ENCODE measurements at places on chromosomes 2 and 18.
A peak's percentile ranks its signal among the peaks of the same experiment; 100 is the strongest.

- DNase-seq = peak; percentile 27
Measured at GRCh38 chr2:58131191-58132011, 84.8 kb downstream of the VRK2 start.

DNA sequence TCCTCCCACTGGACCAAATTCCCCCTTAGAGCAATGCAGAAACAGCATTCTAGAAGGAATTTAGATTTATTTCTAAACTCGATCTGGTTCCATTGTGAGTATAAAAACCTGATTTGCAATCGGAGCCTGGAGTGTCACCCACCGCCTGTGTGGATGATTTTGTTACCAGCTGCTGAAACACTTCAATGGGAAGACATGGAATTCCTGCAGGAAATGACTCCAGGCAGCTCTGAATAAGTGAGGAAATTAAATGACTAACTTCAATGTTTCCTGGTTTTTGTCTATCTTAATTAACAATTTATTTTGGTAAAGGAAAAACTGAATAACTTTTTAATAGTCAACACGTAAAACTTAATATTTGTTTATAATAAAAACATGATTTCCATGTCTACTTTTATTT, 19.3 kb downstream of the CTAGE1 start:
- no peak for DNase-seq

DNA sequence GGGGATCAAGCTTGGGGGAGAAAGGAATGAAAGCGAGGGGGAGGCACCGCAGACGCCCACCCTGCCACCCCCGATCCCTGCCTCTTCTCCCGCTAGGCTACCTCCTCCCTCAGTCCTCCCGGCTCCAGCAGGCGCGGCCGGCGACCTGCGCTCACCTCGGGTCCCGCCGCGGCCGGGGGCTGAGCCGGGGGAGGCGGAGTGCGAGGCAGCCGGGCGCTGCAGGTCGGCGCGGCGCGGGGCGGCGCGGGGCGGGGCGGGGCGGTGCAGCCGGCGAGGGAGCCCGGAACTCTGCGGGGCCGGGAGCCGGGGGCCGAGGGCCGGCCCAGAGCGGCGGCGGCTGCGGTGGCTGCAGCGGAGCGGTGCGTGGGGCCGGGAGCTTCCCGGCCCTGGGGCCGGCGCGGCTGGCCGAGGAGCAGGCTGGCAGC, 477 bp downstream of the ACVR1 start:
- DNase-seq = no peak

GRCh38 chr2:73638429-73638828, 3.8 kb downstream of the NAT8 start:
- no peak for DNase-seq

DNA sequence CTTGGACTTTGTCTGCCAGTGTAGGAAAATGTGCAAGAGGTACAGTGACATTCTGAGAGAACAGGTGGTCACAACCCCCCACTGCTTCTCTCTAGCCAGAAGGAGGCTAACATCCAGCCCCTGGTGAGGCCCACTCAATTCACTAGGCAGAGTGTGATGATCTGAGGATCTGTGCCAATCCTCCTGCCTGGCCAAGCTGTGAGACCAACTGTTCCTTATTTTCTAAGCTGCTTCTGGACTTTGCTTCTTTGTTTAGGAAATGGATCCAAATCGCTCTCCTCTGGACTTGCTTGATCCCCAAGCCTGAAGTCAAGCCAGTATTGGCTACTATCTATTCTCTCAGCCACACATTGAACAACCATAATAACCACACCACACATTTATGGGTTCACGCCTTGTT, 202.8 kb downstream of the PIK3C3 start:
- DNase-seq = no peak

DNA sequence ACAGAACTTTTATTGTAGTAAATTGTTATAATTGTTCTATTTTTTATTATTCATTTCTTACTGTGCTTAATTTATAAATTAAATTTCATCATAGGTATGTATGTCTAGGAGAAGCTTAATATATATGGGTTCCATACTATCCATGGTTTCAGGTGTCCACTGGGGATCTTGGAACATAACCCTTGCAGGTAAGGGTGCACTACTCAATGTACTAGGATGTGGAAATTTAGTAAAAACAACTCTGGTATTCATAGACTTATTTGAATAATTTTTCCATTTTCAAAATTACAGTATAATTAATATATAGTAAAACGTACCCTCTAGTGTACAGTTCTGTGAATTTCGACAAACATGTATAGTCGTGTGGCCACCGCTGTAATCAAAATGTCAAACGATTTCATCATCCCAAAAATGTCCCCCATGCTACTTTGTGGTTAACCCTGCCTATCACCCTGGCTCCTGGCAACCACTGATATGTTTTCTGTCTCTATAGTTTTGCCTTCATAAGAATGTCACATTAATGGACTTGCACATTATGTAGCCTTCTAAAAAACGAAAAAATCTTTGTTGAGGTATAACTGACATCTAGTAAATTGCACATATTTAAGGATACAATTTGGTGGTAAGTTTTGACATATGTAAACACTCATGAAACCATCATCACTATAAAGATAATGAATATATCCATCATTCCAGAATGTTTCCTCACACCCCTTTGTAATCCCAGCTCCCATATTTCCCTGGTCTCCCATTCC, 45.7 kb downstream of the ARL5A start:
- no peak for DNase-seq

- no peak for DNase-seq
Measured at GRCh38 chr2:3266925-3267867, 110.4 kb downstream of the EIPR1 start.

DNA sequence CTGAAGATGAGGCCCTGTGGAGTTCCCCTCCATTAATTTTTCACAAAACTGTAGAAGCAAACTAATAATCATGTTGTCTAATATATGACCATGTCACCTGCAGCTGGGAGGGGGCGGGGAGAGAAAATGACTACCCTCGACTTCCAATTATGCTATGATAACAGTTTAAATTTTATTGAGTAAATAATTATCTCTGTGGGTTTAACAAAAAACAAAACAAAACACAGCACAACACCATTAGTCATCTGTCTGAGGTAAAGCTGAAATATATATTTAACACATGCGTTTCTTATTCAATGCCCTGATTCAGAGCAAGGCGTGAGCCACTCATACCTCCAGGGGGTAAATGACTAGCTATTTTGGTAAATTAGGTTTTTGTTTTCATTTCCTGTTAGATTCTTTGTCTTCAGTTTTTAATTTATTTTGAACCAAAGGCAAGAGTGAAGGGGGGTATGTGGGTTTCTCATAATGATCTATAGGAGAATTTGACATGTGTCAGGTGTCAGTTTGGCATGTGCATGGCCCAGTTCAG, 77.4 kb upstream of the ZCCHC2 start:
- DNase-seq = no peak

DNA sequence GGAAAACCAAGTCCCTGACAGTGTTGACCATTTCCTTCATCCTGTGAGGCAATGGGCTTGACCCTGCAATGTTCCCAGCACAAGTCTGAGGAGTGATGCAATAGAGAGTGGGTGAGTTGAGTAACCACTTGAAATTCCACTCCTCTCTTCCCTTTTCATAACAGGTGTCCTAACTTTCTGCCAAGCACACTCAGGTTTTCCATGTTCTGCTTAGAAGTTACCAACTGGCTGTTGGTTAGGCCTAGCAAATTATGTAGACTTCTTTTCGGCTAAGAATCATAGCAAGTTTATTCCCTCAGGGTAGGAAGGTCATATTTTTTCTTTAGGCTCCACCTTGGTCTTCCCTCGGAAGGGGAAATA, 11.5 kb downstream of the GNLY start:
- DNase-seq = no peak

DNA sequence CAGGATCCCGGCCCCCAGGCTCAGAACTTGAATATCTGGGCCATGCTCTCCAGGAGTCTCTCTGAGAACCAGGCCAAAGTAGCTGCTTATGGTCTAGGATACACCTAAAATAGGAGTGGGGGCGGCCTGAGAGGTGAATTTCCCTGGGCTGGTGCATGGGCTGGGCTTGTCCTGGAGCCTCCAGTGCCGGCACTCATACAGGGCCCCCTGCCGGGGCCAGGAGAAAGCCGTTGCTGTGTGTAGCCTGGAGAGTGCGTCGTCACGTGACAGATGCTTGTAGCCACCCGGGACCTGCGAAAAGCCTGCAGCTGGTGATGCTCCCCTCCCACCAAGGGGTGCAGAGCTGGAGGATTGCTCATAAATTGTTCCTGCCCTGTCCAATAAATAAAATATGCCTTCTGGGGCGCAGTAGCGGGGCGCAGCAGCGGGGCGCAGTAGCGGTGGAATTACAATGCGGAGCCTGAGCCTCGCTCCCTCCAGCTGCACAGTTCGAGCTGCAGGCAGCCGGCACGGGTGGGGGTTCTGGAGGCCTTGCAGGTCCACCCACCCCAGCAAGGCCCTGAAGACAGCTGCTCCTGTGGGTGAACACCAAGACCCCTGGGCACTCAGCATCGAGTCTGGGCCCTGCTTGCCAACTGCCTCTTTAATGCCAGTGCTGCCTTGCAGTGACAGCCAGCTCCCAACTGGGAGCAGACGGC, 289.9 kb downstream of the NDUFA10 start:
- peak; percentile 67 for DNase-seq

DNA sequence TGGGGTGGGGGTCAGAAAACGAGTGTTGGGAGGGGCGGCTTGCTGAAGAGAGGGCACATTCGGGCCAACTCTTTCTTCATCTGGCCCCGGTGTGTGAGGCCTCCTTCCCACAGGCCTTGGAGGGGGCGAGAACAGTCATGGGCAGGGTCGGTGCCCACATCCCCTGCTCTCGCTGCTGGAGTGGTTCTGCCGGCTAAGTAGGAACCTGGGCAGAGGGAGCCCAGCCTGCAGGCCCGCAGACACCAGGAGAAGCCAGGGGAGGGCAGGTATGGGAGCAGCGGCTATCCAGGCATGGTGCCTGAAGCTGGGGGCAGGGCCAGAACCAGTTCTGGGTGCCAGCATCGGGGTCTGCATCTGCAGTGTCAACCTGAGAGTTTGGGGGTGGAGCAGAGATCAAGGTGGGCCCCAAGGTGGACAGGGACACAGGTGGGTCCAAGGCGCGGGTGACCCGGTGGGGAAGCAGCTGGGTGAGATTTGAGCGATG, 46.6 kb upstream of the HPCAL1 start:
- no peak for DNase-seq

GRCh38 chr2:233714121-233714520, 1.4 kb downstream of the UGT1A5 start:
- no peak for DNase-seq

DNA sequence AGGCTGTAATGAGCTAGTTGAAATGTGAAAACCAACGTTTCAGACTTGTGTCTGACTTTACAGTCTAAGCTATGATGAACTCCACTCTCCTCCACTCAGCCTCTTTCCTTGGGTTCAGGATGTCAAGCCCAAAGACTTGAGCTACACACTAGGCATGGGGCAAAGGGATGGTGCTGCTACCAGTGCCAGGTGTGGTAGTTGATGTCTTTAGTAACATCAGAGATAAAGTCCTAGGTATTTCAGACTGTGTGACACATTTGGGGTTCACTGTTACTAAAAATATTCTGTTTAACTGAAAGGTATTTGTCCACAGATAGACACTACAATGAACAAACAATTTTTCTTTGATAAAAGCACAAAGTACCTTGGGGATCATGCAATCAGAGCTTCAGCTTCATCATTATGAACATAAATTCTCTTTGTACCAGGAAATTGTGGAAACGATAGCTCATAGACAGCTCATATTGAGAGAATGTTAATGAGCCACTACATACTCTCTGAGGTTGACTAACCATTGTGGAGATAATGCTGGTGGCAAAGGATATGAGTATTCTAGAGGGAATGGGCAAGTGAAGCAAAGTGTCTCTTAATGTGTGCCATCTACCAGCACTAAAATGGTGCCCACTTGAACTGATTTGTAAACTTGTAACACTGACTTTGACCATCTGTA, 253.7 kb upstream of the THUMPD2 start:
- DNase-seq = no peak

- no peak for DNase-seq
Measured at GRCh38 chr2:172623249-172623965, 67.5 kb downstream of the PDK1 start.

DNA sequence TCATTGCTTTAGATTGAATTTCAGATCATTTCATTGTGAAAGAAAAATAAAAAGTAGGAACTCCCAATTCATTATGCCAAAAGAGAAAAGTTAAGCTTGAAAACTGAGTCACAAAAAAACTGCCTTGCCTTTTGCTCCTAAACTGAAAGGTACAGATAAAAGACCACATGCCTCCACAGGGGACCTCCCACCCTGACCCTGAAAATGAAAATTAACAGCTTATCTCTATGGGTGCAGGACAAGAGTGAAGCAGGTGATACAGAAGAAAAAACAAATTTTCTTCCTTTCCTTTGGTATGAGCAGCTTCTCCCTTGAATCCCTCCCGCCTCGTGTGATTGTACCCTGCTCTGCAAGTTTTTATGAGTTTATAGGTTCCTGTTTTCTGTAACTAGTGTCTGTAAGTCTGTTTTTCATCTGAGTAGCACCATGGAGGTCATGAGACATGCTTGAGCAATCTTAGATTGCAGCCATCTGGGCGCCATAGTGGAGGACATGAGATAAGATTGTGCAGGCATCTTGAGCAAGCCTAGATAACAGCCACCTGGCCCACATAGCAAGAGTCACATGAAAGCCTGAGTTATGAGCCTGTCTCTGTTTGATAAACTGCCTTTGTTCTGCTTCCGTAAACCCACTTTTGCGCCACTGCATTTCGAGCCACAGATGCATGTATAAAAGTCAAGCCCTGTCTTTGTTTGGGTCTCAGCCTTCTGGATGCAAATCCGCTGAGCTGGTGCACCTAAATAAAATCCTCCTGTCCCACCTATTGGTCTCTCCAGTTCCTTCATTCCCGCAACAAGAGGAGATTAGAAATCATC, 56.2 kb upstream of the DYNC1I2 start:
- DNase-seq = no peak

DNA sequence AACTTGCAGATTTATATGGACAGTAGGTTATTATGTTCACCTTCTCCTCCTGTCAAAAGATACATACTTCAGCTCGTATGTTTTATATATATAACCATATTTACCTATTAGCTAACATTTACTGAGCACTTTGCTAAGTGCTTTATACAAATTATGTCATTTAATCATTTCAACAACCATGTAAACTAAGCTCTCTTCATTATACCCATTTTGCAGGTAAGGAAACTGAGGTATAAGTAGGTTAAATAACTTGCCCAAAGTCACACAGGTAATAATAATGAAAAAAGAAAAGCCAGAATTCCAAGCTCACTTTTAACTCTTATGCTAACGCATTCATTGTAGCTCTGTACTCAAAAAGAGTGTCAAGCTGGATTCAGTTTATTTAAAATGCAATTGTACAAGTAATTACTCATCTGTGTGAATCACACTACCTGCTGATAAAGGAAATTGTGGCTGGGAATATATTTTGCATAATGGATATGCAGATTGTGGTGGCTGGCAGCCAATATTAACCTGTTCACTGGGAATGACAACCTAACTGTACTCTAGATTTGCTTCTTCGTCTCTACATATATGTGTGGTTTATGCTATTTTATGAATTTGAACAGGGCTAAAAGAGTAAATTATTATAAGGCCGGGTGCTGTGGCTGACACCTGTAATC, 20.6 kb downstream of the SLC16A14 start:
- DNase-seq = no peak

GRCh38 chr2:110157153-110157793, 41.7 kb upstream of the MALL start:
- DNase-seq = peak; percentile 38

- DNase-seq = no peak
Measured at GRCh38 chr2:37527361-37527760, 144.1 kb downstream of the CDC42EP3 start.

GRCh38 chr2:207161247-207162123, 4.3 kb downstream of the KLF7 start:
- no peak for DNase-seq

Data from femur (tissue), 1 donor.